Activated CD8-positive, alpha-beta T cell treated with anti-CD3 and anti-CD28 coated beads, Interleukin-2, amount 10 ng/mL, durations not matched to agents 7 days and 5 days (primary cell): ENCODE measurements at places on chromosomes 12 and 14.

DNA sequence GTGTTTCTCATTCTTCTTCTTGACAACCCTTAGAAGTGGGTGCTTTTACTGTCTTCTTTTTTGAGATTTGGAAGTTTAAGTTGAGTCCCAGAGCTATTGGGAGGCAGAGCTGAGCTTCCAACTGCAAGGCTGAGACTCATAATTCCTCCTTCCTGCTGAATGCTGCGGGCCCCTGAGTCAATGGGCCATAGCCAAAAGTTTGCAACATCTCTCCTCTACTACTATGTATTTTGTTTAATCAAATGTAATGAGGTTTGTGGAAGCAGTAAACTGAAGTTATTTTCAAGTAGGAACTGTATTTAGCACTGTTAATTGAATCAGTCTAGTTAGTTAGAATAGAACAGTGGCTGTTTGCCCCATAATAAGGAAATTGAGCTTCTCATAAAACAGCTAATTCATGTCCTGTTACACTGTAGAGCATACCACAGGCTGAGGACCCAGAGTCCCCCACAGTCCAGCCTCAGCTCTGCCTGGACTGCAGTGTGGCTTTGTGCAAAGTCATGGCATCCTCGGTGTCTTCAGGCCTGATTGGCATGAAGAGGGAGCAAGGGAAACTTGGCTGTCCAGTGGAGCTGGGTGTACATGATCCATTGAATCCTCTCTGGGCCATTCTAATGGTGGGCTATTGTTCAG lies 631.7 kb downstream of the VRK1 start:
- no peak for DNase-seq

DNA sequence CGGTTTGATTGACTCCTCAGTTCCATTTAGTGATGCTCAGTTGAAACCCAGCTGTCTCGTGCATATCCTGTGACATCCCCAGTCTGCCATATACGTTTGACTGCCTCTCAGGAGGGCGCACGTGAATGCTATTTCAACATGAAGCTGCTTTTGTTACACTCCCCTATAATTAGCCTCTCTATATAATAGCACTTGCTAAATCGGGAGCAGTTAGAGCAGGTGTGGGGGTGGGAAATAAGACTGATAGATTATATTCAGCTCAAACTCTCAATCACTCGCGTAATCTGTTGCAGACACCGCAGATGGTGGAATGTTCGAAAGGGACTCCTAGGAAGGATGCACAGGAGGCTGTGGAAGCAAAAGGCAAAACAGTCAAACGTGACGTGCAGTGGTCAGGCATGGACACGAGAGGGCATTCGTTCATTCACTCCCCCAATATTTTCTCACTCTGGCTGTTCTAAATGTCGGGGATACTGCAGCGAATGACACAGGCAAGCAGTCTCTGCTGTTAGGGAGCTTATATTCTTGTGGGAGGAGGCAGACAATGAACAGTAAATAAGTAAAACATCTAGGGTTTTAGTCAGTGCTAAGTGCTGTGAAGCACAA lies 29.8 kb downstream of the KCNA1 start:
- no peak for DNase-seq

- no peak for DNase-seq
Observed at GRCh38 chr12:107125833-107126232, 32.5 kb upstream of the CRY1 start.

DNA sequence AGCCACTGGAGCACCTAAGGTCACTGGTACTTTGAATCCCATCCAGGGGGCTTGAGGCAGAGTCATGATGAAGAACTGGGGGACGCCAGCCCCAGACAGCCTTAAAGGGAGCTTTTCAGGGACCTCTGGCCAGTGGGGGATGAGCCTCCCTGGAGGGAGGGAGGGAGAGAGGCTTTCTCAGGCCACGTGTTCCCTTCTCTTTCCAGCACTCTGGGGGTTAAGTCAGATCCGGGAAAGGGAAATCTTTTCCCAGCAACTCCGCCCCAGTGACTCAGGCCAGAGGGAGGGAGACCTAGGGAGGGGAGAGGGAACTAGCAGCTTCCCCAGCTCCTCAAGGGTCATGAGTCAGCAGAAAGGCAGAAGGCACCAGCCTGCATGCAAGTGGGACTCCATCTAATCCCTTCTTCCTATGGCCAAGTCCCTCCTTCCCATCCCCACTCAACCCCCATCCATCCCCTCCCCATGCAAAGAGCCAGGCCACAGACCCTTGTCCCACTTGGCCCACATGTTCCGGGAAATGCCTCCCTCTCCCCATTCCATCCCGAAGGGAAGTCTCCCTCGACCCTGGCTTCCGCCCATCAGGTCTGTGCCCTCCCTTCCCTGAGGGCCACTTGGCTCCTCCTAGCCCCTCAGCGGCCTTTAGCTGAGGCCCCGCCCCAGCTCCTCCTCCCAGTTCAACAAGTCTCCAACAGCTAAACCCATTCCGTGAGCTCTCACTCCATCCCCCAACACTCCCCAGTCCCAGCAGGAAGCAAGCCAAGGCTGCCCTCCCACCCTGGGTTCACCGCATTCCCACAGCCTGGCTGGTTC lies 5.6 kb downstream of the TNFRSF1A start:
- DNase-seq, result peak; percentile 86

DNA sequence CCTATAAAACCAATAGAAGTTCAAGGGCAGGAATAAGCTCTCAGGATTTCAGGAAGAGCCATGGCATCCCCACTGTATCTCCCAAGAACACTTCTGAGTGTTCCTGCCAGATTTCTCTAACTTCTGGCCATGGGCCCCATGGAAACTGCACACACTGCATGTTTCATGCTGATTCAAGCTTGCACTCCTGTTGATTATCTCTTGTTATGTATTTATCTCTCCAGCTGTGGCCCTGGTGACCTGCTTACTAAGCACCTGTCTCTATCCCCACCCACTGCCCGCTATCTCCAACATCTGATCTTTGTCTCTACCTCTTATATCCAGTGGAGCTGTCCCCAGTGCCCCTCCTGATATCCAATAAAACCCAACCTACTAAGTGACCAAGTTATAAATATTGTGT lies 285.3 kb downstream of the PDZRN4 start:
- DNase-seq, result no peak

- no peak for DNase-seq
Observed at GRCh38 chr14:100783630-100784370, 42.1 kb upstream of the MEG3 start.

DNA sequence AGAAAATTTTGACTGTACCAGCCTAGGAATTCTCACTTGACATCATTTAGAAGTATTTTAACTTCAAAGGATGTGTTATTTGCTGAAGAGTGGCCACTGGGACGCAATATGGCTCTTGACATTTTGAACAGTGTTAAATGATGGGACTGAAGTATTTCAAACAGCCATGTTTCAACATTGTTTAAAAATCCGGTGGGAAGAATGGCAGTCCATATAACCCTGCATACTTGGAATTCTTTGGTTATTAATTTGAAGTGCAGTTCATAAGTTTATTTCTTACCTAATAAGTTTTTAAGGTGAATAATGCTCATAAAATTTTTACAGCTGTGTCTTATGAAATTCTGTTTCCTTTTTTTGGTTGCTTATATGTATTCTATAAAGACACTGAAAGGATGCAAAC lies 8.3 kb downstream of the TMTC2 start:
- DNase-seq, result no peak

GRCh38 chr14:55267820-55268219 lies 3.4 kb upstream of the FBXO34 start:
- no peak for DNase-seq
